NCI-H2081 treated with DMSO at 0.1 percent for 48 hours (cell line): ENCODE measurements at places on chromosomes 16 and 17.

- no peak for DNase-seq
Measured at GRCh38 chr17:77006971-77007649, 133.7 kb upstream of the SEC14L1 start.

GRCh38 chr17:80793851-80794267 is 197.8 kb upstream of the CHMP6 start:
- DNase-seq = no peak

DNA sequence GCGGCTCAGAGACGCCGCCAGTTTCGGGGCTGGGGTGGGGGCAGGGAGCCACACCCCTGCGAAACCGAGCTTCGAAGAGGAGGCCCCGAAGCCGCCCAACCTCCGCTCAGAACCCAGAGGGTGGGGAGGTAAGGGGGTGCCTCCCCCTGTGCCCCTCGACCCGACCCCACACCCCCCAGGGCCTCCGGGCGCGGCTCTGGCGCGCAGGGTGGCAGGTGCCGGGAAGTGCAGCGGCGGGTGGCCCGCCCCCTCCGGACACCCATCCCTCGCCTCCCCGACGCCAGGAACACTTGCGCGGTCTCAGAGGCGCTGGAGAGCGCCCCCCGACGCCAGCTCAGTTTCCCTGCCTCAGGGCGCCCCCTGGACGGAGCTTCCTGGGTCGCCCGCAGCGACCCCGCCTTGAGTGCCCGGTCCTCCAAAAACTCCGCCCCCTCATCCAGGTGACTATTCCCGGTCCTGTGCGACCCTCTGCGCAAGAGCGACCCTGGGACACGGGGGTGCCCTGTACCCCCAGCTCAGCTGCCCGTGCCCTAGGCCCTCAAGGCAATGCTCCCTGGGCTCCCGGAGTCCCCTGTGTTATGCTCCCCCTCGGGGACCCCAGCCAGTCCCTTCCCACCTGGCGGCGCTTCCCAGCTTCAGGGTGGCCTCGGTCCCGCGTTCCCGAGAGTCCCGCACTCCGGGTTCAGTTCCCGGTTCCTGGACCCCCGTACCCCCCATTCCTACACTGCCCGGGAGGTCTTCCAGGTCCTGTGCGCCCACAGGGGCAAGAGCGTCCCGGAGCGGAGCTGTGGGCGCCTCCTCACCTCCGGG is 562 bp downstream of the PPL start:
- DNase-seq = no peak

GRCh38 chr16:48300391-48300856 is 53.1 kb upstream of the ABCC11 start:
- DNase-seq = no peak

DNA sequence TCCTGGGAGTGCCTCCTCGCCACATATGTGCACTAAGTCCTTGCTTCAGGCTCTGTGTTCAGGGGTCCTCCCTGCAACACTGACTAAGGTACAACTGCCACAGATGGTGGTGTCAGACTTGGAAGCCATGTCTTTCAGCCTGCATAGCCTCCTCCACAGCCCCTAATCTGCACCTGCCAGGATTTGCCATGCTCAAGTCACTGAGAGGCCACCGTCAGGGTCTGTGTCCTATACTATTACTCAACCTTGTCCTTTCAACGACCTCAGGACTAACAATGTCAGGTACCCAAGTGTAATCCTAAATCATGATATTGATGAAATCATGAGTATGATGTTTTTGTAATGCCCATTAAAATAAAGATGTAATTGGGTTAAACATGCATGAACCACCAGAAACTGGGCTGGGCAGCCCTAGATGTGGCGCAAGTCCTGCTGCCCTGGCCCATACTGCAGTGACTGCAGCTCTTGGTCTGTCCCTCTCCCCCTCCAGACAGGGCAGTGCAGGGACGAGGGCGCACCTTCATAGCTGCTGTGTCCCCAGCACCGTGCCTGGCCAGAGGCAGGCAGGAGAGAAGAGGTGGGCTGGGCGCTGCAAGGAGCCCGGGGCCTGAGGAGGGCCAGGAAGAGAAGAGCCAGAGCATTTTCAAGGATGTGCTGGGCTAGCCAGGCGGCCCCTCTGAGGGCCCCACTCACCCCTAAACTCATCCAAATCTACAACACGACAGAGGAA is 198.0 kb downstream of the ZNF423 start:
- DNase-seq = no peak

DNA sequence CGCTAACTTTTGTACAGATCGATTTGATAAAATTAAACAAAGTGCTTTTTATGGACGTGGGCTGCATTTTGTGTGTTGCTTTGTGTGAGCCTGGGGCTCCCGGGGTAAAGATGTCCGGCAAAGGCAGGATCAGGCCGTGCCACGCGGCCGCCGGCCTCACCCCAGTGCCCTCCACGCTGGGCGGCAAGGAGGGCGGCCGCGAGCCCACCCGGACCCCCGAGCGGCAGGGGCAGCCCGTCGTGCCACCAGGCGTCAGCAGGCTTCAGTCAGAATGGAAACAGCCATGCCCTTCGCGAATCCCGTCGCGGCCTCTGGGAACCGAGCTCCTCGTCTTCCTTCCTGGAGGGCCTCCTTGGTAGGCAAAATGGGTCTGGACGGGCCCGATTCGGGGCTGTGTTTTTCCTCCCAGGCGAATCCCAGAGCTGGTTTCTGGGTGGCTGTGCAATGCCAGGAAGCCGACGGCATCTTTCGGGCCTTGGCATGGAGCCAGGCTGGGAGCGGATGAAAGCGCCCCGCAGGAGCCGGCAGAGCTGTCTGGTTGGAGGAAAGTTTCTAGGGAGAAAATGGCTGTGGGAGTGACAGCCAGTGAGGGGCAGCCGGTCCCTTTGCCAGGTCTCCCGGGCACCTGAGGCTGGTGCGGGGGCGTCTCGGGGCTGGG is 5.5 kb downstream of the SOX8 start:
- DNase-seq = no peak

GRCh38 chr17:31321481-31321880 is at the start of gene EVI2A:
EVI2A (minus strand) TSS chr17:31321622; CDS start chr17:31319013, 2,609 bp downstream.
- no peak for DNase-seq

DNA sequence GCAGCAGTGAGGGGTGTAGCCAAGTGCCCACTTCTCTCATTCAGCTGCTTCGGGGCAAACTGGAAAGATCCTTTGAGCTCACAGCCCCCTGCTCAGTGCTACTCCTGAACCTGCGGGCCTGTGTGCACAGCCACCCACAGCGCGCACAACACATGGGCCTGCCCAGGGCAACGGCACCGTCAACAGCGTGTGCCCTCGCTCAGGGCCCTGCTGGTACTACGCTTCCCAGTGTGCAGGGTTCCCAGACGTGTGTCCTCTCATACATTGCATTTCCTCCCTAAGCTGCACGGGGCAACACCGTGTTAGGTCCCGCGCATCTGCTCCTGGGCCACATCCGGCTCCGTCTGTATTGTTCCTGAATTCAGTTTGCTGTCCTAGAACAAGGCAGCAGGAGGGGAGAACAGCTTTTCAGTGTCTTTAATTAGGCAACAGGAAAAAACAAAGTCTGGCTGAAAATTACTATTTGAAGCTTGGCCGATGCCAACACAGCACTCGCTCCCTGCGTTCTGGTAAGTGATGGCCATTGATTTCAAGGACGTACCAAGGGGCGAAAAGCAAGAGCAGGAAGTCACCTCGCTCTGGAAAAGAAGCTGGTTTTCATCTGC is 15.2 kb downstream of the MRM3 start:
- no peak for DNase-seq

DNA sequence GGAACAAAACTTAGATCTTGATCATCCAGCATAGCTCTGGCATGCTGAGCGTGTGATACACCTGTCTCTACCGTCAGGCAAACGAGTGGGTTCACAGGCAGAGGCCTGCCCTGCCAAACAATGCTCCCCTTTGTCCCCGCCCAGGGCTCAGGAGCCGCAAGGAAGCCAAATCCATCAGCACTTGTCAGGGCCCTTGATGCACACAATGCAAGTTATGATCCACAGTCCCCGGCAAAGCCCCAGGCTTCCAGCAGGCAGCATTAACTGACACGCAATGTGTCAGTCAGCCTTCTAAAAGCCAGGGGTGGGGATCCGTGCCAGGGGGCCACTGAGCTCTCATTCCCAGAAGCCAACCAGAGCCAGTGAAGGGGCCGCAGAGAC is 460.9 kb downstream of the SLC39A11 start:
- DNase-seq = no peak

DNA sequence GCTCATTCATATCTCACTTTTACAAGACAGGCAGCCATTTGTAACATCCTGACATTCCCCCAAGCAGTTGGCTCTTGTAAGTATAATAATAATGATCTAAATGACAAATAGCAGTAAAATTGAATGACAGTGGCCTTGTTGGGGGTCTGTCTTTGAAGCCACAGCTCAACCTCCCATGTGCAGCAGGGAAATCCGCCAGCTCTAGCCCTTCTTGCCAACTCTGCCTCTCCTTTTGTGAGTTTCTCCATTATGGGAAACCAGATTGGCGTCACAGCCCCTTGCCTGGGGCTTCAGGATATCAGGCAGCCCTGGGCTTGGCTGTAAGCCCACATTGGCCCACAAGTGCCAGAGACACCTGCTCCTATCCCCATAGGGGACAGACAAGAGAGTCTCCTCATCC is 70.4 kb upstream of the CACNG5 start:
- peak; percentile 96 for DNase-seq

DNA sequence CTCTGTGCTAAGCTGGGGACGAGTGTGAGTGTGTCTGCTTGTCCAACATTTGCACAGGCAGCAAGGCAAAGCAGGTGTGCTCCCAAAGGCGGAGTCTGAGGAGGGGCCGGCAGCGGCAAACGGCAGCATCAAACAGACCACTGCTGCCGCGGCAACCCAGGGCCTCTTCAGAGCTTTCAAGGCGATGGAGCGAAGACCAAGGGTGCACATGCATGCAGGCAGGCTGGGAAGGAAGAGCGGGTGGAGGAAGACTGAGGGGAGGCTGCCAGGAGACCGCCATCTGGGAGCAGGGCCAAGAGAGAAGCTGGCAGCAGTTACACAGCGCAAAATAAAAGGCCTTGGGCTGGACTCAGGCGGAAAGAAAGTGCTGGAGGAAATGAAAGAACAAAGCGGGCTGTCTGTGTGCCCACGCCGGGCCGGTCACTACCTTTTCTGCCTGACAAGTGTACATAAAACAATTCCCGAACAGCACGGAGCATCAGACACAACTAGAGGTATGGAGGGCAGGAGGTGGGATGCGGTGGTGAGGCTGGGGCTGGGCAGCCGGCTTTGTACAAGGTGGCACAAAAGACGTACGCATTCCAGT is 8.5 kb downstream of the TIMM22 start:
- DNase-seq = no peak

- DNase-seq = no peak
Measured at GRCh38 chr16:89093602-89094251, at the start of gene ACSF3. ACSF3 (plus strand) TSS chr16:89093852; CDS start chr16:89100682, 6,830 bp downstream.
